A375 (cell line): ENCODE measurements at places on chromosomes 3 and 15. TPM values are rescaled to one million over a fixed set of nuclear protein-coding genes. Genes with fewer than 3 reads are reported as not detected.

The ANKRD28 gene
- 136 and 147 TPM in 2 replicates for total RNA-seq

The C3orf22 gene
- not detected in 2 replicates for total RNA-seq

The ALDH1L1 gene
- 0.11 TPM in 1 of 2 replicates, not detected in the other for total RNA-seq

The ITIH3 gene
- total RNA-seq: 0.05 TPM in 1 of 2 replicates, not detected in the other

The KLF15 gene
- total RNA-seq: 5.8 and 8.3 TPM in 2 replicates

The CHRM5 gene
- not detected in 2 replicates for total RNA-seq

The TGM4 gene
- 0.80 TPM in 1 of 2 replicates, not detected in the other for total RNA-seq

The SLC12A8 gene
- 1.2 and 2.6 TPM in 2 replicates for total RNA-seq

The ABI3BP gene
- 0.98 and 2.6 TPM in 2 replicates for total RNA-seq

The ACAN gene
- total RNA-seq: 0.29 and 1.5 TPM in 2 replicates

The GUCA1C gene
- not detected in 2 replicates for total RNA-seq

The UNC13C gene
- total RNA-seq: 0.03 TPM in 1 of 2 replicates, not detected in the other

The ADAMTS9 gene
- total RNA-seq: 1.2 and 1.4 TPM in 2 replicates

The ATP2B2 gene
- total RNA-seq: under 0.01 TPM in 1 of 2 replicates, not detected in the other

The CFAP100 gene
- total RNA-seq: not detected in 2 replicates

The VIPR1 gene
- total RNA-seq: 13.3 and 13.5 TPM in 2 replicates

The DUOXA2 gene
- not detected in 2 replicates for total RNA-seq

The NTRK3 gene
- total RNA-seq: 0.05 TPM in 1 of 2 replicates, not detected in the other

The PPP4R2 gene
- total RNA-seq: 49.1 and 60.0 TPM in 2 replicates

The FAN1 gene
- total RNA-seq: 14.0 and 20.5 TPM in 2 replicates

The ITIH1 gene
- total RNA-seq: not detected in 2 replicates

The LINGO1 gene
- total RNA-seq: not detected in 2 replicates

The C15orf62 gene
- total RNA-seq: 0.49 and 0.88 TPM in 2 replicates

The LMOD3 gene
- 0.04 TPM in 1 of 2 replicates, not detected in the other for total RNA-seq

The SCAANT1 gene
- total RNA-seq: 5.6 TPM in 1 of 2 replicates, not detected in the other

The B3GNT5 gene
- 3.1 and 4.4 TPM in 2 replicates for total RNA-seq

The NANOGP8 gene
- total RNA-seq: 0.64 TPM in 1 of 2 replicates, not detected in the other

The CCDC54 gene
- not detected in 2 replicates for total RNA-seq

The HGD gene
- total RNA-seq: 0.15 TPM in 1 of 2 replicates, not detected in the other

The MUSTN1 gene
- not detected in 2 replicates for total RNA-seq

The CORO2B gene
- 9.2 and 10.9 TPM in 2 replicates for total RNA-seq

The OPA1 gene
- 37.4 and 62.4 TPM in 2 replicates for total RNA-seq

The TSC22D2 gene
- total RNA-seq: 4.1 and 6.5 TPM in 2 replicates

The LYZL4 gene
- total RNA-seq: 0.34 TPM in 1 of 2 replicates, not detected in the other

The FANCI gene
- 53.5 and 64.7 TPM in 2 replicates for total RNA-seq

The MESD gene
- total RNA-seq: 14.6 and 15.9 TPM in 2 replicates

The DAPK2 gene
- 0.19 and 3.3 TPM in 2 replicates for total RNA-seq

The SENP8 gene
- total RNA-seq: 1.3 and 1.5 TPM in 2 replicates

The TM4SF18 gene
- total RNA-seq: 5.0 and 5.3 TPM in 2 replicates

The CLDN16 gene
- not detected in 2 replicates for total RNA-seq

The CSPG4 gene
- total RNA-seq: 257 and 268 TPM in 2 replicates

The CDV3 gene
- 96.5 and 112 TPM in 2 replicates for total RNA-seq

The GOLGA8M gene
- 0.08 TPM in 1 of 2 replicates, not detected in the other for total RNA-seq

The MEX3B gene
- total RNA-seq: 1.3 and 1.8 TPM in 2 replicates

The CCR3 gene
- total RNA-seq: not detected in 2 replicates

The CATSPER2 gene
- total RNA-seq: 1.1 and 2.0 TPM in 2 replicates

The SAMMSON gene
- total RNA-seq: 3.6 and 6.4 TPM in 2 replicates
